ENCODE measurements at places on chromosomes 5 and 9.

GRCh38 chr9:20579524-20580314 lies 42.6 kb downstream of the MLLT3 start:
- no peak for DNase-seq

DNA sequence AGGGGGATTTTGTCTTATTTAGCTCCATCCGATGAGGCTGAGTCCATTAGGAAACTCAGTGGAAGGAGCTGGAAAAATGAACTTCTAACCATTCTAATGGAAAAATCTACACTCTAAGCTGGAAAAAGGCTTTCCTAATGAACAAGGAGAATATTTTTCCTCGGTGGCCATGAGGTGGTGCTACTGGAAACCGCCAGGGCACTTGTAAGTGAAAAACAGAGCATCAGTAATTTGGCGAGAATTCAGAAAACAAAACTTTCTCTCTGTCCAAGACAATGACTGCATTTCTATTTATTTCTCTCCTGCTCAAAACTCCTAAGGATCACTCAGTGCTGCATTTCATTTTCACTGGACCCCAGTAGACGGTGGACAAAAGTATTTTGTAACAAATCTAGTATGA lies 237.6 kb downstream of the TENT4A start:
- DNase-seq = no peak

DNA sequence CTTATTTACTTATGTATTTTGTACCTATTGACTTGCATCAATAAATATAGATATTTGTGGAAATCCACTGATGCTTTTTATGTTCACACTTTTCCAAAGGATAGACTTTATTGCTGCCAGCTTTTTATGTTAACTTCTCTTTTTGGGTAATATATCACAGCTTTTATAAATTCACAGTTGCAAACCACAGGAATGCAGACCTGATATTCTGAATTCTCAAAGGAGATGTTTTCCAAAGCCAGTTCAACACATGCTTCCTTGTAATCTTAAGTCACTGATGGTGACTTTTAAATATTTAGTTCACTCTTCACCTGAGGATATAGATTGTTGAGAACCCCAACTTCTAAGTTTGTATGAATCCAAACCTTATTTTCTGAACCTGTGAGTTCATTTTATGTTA lies 223.4 kb upstream of the PRR16 start:
- no peak for DNase-seq

GRCh38 chr9:75152416-75152815 lies 64.1 kb downstream of the OSTF1 start:
- peak; percentile 24 for DNase-seq

GRCh38 chr5:31346896-31347551 lies 153.5 kb downstream of the CDH6 start:
- DNase-seq = no peak

- no peak for DNase-seq
Measured at GRCh38 chr9:95780121-95780520, 95.4 kb upstream of the ERCC6L2 start.

DNA sequence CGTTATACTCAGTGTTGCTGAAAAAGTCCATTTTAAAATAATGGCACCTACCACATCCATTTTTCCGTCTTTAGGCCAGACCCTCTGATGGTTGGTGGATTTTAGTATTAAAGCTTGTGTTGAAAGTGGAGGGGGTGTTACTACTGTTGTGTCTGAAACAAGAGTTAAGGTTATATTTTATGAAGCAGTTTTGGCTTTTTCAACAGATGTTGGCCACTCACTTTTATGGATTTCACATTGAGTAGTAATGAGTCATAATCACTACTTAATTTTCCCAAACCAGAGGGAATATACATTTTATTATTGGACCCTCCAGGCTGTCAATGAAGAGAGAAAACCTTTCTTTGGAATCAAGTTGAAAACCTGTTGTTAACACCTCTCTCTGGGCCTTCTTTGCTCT lies 88.0 kb downstream of the TRIO start:
- no peak for DNase-seq

DNA sequence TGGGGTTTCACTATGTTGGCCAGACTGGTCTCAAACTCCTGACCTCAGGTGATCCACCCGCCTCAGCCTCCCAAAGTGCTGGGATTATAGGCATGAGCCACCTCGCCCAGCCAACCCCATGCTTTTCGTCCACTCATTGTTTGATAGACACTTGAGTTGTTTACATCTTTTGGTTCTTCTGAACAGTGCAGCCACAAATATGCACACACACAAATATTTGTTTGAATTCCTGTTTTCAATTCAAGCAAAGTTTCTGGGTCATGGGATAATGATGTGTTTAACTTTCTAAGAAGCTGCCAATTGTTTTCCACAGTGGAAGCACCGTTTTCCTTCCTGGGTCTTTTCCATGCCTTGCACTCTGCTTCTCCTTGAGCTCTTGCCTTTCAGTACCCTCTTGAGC lies 6.8 kb upstream of the PAEP start:
- no peak for DNase-seq

DNA sequence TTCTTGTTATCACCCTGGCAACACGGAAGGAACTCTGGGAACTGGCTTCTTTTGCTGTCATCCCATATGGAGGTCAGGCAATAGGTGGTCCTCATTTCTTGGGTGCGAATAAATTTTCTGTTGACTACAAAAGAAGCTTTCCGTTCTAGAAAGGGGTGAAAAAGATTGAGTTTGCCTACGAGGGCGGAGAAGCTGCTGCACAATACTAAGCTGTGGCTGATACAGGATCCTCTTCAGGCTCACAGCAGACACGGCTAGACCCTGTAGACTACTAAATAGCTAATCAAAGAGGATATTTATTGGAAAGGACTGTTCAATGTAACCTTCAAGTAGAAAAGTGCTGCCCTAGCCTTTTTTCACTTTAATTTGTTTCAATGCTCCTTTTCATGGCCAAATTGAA lies 58.1 kb downstream of the TJP2 start:
- no peak for DNase-seq

GRCh38 chr5:67805666-67806348 lies 409.7 kb upstream of the PIK3R1 start:
- DNase-seq = no peak

- no peak for DNase-seq
Measured at GRCh38 chr9:4837261-4838188, 44.8 kb downstream of the RCL1 start.

GRCh38 chr5:116386633-116387032 lies 188.0 kb downstream of the SEMA6A start:
- no peak for DNase-seq

- no peak for DNase-seq
Measured at GRCh38 chr5:64074533-64074932, 91.1 kb upstream of the RNF180 start.

GRCh38 chr5:40490464-40491111 lies 189.1 kb upstream of the PTGER4 start:
- no peak for DNase-seq

DNA sequence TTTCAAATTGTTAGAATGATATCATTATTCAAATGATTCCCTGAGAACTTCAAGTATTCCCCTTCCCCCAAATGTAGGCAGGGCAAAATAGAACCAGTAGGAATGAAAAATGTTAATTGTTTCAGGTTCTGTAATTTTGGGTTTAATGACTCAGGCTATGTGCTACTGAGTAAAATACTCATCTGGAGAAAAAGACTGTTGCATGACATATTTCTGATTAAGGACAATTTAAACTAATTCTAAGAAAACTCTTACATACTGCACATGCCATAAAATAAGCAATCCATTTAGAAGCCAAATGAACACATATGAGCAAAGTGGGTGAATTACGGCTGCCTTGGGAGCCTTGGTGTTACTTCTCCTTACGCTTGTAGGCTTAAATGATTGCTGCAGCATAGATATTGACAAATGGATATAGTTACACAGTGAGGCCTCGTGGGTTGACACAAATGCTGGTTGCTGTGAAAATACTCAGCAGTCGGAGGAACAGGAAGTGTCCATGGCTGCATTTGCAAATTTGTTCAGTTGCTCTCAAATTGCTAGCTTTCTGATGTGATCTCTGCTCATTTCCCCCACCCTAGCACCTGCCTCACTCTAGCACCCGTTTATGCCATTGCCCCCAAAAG lies 174.9 kb upstream of the DMAC1 start:
- DNase-seq = no peak

- no peak for DNase-seq
Measured at GRCh38 chr9:20563917-20564316, 58.4 kb downstream of the MLLT3 start.

DNA sequence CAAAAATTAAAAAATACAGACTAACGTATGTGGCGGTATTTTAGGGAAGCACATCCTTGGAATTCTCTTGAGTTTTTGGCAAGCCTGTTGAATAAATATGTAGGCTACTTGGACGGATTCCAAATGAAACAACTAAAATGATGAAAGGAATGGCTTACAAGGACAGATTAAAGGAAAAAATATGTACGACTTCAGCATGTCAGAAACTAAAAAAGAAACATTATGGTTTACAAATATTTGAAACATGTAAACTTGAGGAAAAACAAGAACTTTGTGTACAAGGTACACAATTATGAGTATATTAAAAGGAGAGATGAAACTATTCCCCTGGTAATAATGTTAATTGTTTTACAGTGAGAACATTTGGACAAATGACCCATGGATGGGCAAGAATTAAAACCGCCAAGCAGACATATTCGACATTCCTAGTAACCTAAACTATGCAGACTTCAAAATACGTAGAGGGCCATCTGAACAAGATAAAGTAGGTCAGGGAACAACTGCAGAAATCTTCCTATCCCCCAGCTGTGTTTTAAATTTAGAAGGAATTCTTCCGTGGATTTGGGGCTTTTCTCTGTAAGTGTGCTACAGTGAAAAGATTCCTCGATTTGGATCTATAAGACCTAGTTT lies 12.5 kb downstream of the EDIL3 start:
- DNase-seq = no peak

- DNase-seq = no peak
Measured at GRCh38 chr9:132027752-132028663, 51.7 kb downstream of the MED27 start.

GRCh38 chr9:37453827-37454226 lies 11.4 kb downstream of the ZBTB5 start:
- DNase-seq = no peak

DNA sequence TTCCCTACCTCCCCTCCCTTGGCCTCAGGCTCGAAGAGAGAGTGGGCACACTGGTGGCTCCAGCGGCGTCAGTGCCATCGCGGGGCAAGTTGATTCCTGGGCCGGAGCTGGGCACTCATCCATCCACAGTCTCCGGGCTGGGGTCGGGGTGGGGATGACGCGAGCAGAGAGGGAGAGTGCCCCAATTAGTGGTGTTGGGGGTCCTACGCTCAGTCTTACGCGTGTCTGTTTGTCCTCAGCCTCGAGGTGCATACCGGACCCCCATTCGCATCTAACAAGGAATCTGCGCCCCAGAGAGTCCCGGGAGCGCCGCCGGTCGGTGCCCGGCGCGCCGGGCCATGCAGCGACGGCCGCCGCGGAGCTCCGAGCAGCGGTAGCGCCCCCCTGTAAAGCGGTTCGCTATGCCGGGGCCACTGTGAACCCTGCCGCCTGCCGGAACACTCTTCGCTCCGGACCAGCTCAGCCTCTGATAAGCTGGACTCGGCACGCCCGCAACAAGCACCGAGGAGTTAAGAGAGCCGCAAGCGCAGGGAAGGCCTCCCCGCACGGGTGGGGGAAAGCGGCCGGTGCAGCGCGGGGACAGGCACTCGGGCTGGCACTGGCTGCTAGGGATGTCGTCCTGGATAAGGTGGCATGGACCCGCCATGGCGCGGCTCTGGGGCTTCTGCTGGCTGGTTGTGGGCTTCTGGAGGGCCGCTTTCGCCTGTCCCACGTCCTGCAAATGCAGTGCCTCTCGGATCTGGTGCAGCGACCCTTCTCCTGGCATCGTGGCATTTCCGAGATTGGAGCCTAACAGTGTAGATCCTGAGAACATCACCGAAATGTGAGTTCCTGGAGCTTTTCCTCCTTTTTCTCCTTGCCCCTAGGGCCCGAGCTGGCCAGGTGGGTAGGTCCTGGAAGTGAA lies 861 bp downstream of the NTRK2 start:
- no peak for DNase-seq

All from stimulated activated CD8-positive, alpha-beta memory T cell treated with anti-CD3 and anti-CD28 coated beads, Interleukin-7, amount 100 ng/mL, for 1 hour (primary cell).